ENCODE measurements at places on chromosomes 5 and 9. TPM values are rescaled to one million over a fixed set of nuclear protein-coding genes. Genes with fewer than 3 reads are reported as not detected.

Gene AK8
- total RNA-seq = 0.92 TPM

Gene MCC
- 0.16 TPM for total RNA-seq

Gene PDLIM4
- 0.87 TPM for total RNA-seq

Gene C1QTNF3
- 0.18 TPM for total RNA-seq

Gene SH3RF2
- total RNA-seq = 2.4 TPM

Gene KIF24
- total RNA-seq = 3.5 TPM

Gene OTP
- 0.09 TPM for total RNA-seq

Gene SLC36A3
- total RNA-seq = not detected

Gene PCDHGB2
- total RNA-seq = 0.08 TPM

All from A549 treated with AZD2906 at 1 μM for 4 hours (cell line).